ENCODE measurements at places on chromosomes 11 and 22.
A peak's percentile ranks its signal among the peaks of the same experiment; 100 is the strongest.

DNA sequence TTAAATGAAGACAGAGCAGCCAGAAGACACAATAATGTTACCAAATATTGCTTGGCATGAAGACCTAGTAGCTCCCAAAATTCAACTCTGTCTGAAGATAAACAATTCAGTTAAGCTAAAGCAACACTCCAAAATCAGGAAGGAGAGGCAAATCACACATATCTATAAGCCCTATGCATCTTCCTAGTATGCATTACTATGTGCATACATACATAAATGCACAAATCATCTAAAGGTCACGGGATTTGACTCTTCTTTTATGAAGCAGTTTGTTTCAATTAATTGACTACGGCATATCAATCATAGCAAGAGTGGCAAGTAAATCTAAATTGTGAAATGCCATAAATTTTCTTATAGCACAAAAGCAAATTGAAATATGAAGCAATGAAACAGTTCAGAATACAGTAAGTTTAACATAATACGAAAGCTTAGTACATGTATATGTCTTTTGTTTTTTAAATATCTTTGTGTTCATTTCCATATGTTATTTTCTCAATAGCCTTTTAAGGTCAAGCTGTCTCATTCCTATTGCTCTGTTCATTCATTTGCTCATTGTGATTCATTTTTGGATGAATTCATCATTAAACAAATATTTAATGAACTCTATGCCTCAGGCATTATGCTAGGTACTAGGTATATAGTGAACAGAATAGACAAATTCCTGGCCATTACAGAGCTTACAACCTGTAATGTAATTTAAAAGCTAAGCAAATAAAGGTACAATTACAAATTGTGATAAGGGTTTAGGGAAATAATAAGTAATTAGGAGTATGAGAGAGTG lies 540.5 kb downstream of the DLG2 start:
- DNase-seq, result no peak

DNA sequence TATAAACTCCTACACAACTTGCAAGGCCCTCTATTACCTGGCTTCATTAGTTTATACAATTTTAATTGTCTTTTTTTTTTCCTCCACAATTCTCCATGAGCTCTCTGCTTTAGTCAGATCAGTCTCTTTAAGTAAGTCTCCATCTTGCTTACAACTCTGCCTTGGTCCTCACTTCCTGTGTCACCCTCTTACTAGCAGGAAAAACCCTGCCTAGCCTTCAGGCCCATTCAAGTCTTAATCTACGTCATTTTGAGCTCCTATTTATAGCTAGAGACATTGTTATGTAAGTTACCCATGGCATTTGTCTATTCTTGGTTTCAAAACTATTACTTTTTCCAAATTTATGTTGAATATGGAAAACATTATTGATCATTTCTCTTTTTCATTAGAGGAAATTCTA lies 177.4 kb downstream of the SBF2 start:
- no peak for DNase-seq

- DNase-seq, result peak; percentile 7
These were observed 309.5 kb downstream of the CADM1 start for GRCh38 chr11:115194802-115195110.

DNA sequence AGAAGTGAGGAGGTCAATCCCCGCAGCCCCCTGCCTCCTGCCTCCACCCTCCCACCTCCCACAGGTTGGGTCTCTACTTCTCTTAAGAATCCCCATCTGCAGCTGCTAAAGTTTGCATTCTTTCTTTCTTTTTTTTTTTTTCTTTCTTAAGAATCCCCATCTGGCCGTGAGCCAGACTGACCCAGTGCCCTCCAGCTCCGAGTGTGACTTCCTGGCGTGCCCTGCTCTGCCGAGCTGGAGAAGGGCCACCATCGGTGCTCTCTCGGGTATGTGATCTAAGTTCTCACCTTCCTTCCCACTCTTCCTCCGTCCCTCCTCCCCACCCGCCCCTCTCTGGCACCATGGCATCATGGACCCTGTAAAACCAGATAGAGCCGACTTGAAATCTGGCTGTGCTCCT lies 66.7 kb upstream of the LMO1 start:
- DNase-seq, result no peak

GRCh38 chr11:102576350-102576749 lies 45.8 kb upstream of the MMP7 start:
- DNase-seq, result no peak

DNA sequence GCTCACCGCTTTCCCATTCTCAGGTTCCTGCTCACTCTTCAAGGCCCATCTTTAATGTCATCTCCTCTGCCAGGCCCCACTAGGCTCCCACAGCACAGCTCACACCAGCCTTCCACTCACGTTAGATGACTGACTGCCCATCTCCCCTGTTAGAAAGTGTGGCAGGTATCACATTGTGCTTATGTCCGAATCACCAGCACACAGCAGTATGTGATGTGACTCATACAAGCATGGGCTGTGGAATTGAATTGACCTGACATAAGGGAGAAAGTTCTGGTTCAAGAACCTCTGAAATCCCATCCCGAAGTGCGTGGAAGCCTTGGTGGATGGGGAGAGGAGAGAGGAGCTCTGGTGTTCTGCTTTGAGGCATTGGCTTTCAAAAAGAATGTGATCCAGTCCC lies 6.5 kb downstream of the VSTM5 start:
- no peak for DNase-seq

- DNase-seq, result no peak
These were observed 61.6 kb downstream of the TNRC6B start for GRCh38 chr22:40239345-40239683.

- DNase-seq, result no peak
These were observed 34.1 kb upstream of the OR8B8 start for GRCh38 chr11:124479561-124479960.

GRCh38 chr22:45336971-45337431 lies 27.3 kb downstream of the FAM118A start:
- no peak for DNase-seq

DNA sequence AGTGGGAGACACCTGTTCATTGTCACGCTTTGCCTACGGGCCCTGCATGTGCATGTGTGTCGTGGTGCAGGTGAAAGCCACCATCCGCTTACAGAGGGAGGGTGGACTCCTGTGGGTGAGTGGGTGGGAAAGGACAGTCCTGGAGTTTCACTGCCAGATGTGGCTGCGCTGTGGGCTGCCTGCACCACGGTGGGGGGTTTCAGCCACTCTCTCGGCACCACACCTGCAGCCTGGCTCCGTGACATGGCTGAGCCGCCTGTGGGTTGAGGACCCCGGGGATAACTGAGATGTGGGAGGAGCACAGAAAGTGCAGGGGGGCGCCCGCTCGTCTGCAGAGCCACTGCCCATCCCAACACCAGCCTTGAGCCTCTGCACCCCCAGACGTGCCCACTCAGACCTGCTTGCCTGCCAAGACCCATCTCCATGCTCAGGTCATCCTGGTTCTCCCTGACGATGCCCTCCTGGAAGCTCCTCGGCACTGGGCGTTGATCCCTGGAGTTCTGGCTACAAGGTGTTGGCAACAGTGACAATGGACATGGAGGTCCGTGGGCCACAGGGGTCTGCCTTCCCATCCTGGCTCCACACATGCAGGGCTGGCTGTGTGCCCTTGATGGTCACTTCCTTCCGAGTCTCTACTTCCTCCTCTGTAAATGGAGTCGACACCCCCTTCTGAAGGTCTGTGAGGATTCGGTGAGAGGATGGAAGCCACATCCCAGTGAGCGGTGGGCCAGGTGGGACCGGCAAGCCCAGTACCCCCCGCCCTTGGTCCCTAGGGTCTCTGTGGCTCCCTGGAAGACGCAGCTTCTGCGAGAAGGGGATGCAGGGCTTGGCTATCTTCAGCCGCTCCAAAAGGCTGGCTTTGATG lies 1007.0 kb downstream of the BRD1 start:
- no peak for DNase-seq

GRCh38 chr11:120086651-120087050 lies 51.3 kb downstream of the TRIM29 start:
- DNase-seq, result no peak

GRCh38 chr11:68146704-68147474 lies 25.7 kb upstream of the CHKA start:
- DNase-seq, result no peak

- DNase-seq, result peak; percentile 11
These were observed 15.4 kb downstream of the FAM181B start for GRCh38 chr11:82718307-82718706.

GRCh38 chr11:12506404-12506921 lies 129.1 kb downstream of the PARVA start:
- no peak for DNase-seq

DNA sequence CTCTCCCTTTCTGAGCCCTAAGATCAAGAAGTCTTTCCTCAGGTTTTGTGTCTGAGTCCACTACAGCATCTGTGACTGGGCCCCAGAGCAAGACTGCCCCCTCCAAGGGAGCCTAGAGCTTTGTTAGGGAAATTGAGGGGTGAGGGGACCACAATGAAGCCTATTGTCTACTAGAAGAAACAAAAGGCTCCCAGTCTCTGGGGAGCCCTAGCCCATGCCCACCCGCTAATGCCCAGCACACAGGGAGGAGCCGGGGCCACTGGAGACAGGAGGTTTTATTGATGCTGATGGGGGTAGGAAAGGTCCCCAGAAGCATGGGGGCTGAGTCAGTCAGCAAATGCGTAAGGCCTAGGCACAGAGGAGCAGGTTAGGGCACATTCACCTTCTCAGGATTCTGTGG lies 14.0 kb downstream of the RHOG start:
- DNase-seq, result no peak

GRCh38 chr11:86151174-86152005 lies 82.5 kb upstream of the PICALM start:
- no peak for DNase-seq

DNA sequence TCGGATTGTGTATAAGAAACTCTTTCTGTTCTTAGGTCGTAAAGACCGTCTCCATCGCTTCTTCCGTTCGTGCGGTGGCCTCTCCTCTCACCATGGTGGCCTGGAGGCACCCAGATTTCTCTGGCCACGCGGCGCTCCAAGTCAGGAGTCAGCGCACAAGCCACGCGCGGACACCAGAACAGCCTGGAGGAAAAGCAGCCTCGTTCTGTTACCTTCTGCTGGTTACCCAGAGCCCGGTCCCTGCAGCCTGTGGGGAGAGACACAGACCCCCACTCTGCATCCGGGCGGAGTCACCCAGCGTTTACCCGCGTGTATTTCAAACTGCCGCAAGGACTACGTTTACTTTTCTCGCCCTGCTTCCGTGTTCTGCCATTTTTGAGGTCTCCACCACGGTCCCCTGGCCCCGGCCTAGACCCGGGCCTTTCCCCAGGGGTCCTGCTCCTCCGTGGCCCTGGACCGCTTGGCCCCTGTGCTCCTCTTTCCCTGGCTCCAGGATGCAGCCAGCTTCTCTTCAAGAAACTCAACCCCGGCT lies 776.1 kb downstream of the BRD1 start:
- no peak for DNase-seq

- no peak for DNase-seq
These were observed 1425.8 kb downstream of the TBC1D22A start for GRCh38 chr22:48188231-48188721.

DNA sequence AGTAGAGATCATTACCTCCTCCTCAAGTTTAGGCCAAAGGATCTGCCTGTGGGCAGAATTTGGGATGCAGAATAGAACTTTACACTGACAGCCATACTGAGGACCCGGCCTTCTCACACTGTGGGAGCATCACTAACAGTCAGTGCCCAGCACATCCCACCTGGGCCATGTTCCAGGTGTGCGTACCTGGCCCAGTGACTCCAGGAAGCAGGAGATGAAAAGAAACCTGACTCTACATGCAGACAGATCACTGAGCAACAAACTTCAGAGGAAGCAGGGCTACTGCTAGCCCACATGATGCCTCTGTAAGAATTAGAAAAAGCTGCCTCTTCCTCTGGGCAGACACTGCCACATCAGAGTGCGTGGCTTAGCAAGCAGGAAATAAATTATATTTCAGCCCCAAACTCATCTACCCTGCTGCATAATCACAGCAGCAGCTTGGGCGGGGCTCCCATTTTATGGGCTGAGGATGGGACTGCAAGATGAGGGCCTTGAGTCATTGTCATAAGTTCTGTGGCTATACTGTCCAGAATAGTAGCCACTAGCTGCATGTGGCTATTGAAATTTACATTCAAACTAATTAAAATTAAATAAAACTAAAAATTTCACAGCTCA lies 6.0 kb upstream of the LMO2 start:
- no peak for DNase-seq

DNA sequence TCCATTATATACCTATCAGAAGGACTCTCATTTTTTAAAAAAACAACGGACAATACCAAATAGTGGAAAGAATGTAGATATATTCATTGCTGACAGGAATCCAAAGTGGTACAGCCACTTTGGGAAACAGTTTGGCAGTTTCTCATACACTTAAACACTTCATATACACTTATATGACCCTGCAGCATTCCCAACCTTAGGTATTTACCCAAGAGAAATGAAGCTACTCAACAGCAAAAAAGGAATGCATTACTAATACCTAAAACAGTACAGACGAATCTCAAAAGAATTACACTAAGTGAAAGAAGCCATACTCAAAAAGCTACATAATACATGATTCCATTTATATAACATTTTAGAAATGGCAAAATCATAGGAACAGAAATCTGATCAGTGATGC lies 51.5 kb downstream of the RBFOX2 start:
- no peak for DNase-seq

GRCh38 chr11:96180341-96180740 lies 162.7 kb downstream of the MAML2 start:
- no peak for DNase-seq

- no peak for DNase-seq
These were observed 191.4 kb downstream of the TENM4 start for GRCh38 chr11:79249295-79249993.

DNA sequence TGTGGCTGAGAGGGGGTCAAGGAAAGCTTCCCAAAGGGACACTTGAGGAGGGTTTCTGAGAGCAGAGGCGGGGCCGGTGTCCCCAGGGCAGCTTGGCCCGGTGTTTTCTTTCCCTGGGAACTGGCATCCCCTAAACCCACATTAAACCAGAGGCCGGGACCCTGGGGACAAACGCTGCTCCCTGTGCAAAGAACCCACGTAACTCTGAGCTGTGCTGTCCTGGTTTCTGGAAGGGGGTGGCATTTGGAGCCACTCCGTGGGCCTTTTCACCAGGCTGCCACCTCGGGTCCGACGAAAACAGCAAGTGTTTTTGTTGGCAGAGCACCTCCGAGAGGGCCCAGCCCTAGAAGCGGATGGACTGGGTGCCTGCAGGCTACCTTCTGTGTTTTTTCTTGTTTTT lies 100.2 kb upstream of the ANO1 start:
- DNase-seq, result no peak

GRCh38 chr11:125146232-125146631 lies 18.3 kb upstream of the PKNOX2 start:
- DNase-seq, result no peak

GRCh38 chr11:44339530-44339883 lies 29.6 kb upstream of the ALX4 start:
- DNase-seq, result no peak

GRCh38 chr11:78166855-78167469 lies 21.5 kb downstream of the KCTD21 start:
- DNase-seq, result no peak

- DNase-seq, result no peak
These were observed 223.4 kb upstream of the PITPNB start for GRCh38 chr22:28142361-28142961.

- DNase-seq, result no peak
These were observed at the start of gene SEPTIN5 for GRCh38 chr22:19714312-19715187. SEPTIN5 (plus strand) TSS chr22:19714503; CDS start chr22:19714589, 86 bp downstream.

GRCh38 chr22:19693581-19693980 lies 20.7 kb upstream of the SEPTIN5 start:
- DNase-seq, result no peak

Data from activated CD4-positive, alpha-beta T cell treated with anti-CD3 and anti-CD28 coated beads, Interleukin-2, amount 50 U/mL, for 48 hours (primary cell).